GOT3 (cell line): ENCODE measurements at places on chromosomes 2 and 18.

DNA sequence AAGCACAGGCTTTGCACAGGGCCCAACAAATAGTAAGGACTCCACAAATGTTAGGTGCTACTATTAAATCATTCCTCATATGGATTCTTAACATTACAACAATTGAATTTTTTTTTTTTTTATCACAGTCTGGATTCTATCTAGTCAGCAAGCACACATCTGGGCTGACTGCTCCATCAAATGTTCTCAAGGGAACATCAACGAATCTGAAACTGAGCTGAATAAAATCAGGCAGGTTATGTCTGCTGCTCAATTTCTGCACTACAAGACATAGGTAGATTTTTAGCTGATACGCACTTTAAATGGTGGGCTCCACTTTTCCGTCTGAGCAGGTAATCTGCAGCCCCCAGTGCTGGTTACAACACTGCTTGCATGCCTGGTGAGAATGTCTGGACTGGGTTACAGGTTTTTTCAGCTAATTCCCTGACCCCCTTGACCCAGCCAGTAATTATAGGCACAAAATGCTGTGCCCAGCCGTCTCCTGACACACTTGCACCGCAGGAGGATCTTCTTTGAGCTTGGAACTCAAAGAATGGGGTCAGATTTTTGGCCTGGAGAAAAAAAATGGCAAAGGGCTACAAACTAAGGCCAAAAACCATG is 44.6 kb downstream of the ADD2 start:
- no peak for DNase-seq

GRCh38 chr2:82120654-82121053 is 1816.1 kb upstream of the LRRTM1 start:
- no peak for DNase-seq

DNA sequence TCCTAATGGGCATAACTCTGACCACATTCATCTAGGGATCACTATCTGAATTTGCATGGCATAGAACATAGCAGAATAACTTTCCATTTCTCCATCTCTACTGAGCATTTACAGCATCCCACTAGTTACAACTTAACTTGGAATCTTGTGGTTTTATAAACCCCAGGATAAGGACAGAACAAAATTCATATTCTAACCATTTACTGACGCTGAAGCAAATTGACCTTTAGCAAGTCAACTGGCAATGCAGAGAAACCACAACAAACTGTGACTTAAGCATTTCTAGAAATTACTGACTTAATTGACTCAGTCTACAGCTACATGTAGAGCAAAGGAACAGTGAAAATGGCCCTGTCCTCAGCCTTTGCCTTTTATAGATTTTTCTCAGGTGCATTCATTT is 61.2 kb downstream of the DCC start:
- no peak for DNase-seq

- DNase-seq: no peak
These were observed 2.9 kb upstream of the MEIS1 start for GRCh38 chr2:66431846-66432587.

GRCh38 chr2:127676906-127677305 is 1.6 kb upstream of the LIMS2 start:
- no peak for DNase-seq

DNA sequence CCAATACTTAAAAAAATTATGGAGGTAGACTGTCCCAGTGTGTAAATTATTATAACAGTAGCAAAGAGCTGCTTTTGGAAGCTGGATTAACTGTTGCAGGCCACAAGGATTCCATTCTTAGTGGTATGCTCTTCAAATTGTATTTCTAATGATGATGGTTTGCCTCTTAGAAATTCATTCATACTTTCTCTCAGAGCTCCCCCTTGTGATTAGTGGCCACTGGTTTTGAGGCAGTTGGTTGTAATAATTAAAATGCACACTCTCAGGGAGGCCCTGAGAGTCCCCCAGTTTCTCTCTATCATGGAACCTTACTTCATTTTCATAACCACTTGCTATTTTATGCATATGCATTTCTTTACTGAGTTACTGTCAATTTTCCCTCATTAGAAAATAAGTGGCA is 122.5 kb downstream of the PLA2R1 start:
- DNase-seq: no peak

GRCh38 chr2:16478434-16479210 is 187.0 kb downstream of the CYRIA start:
- DNase-seq: no peak

DNA sequence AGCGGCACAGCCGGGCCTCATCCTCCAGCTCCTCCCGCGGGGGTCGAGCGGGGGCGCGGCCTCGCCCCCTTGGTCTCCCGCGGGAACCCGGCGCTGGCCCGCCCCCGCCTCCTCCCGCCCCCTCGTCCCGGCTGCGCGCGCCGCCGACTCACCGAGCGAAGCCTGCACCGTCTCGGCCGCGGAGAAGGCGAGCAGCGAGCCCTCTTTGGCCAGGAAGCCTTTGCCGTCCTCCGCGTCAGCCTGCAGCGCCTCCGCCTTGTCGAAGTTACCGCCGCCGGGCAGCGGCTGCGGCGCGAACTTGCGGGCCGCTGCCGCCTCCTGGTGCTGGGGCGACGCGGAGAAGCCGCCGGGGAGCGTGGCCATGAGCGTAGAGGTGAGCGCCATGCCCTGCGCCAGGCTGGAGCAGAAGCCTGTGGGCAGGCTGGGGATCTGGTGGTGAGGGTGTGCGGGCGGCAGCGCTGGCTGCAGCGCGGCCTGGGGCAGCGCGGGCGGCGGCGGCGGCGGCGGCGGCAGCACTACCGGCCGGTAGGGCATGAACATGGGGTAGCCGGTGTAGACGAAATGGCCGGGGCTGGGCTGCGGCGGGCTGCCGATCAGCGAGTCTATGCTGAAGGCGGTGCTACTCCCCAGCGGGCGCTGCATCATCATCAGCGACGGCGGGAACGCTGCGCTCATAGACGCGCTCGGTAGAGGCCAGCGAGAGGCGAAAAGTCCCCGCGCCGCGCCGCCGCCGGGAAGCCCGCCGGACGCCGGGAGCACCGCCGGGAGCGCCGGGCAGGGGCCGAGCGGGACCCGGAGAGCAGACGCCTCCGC is 683 bp downstream of the GBX2 start:
- DNase-seq: no peak

- no peak for DNase-seq
These were observed 8.4 kb downstream of the KIF1A start for GRCh38 chr2:240811346-240812300.

DNA sequence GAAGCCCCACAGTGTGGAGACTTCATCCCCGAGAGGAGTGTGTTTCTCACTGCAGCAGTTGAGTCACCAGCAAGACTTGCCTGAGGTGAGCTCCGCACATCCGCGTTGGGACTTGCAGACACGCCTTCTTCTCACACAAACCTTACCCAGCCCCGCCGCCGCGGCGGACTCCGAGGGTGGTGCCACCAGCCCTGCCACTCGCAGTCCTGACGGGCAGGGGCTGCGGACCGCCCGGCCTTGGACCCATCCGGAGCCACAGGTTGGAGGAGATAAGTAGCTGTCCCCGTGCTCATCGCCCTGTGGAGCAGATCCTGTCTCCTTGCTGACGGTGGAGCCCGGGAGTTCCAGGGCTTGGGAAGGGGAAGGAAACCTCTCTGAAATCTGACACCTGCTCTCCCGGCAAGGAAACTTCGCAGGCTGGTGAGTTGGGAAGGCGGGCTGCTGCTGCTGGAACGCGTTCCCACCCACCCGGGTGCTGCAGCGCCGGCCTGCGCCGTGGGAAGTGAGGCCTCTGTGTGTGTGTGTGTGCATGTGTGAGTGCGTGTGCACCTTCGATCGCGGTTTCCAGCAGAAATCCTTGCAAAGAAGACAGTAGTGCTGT is at the start of gene RAB27B:
RAB27B (plus strand) TSS at position 197 of the 601 bp plus-strand sequence. CDS start 49,109 bp downstream, outside the sequence.
- peak; percentile 14 for DNase-seq

DNA sequence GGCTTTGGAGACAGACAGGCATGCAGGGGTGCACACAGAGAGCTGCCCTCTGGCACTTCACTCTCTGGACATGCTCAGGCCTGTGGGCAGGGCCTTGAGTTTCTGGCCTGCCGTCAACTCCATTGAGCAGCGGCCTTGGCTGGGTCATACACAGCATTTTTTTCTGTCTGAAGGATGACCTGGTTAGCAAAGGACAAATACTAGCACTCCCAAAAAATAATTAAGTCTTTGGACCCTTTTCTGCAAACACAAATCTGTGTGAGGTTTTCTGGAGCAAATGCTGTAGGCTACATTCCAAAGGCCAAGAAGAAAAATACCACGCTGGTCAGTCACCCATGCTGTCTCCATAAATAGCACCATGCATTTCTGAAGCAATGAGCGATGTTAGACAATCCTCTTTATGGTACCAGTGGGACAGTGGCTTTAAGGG is 124.7 kb upstream of the CTAGE1 start:
- no peak for DNase-seq

GRCh38 chr2:187261705-187262104 is 186.3 kb downstream of the CALCRL start:
- no peak for DNase-seq

DNA sequence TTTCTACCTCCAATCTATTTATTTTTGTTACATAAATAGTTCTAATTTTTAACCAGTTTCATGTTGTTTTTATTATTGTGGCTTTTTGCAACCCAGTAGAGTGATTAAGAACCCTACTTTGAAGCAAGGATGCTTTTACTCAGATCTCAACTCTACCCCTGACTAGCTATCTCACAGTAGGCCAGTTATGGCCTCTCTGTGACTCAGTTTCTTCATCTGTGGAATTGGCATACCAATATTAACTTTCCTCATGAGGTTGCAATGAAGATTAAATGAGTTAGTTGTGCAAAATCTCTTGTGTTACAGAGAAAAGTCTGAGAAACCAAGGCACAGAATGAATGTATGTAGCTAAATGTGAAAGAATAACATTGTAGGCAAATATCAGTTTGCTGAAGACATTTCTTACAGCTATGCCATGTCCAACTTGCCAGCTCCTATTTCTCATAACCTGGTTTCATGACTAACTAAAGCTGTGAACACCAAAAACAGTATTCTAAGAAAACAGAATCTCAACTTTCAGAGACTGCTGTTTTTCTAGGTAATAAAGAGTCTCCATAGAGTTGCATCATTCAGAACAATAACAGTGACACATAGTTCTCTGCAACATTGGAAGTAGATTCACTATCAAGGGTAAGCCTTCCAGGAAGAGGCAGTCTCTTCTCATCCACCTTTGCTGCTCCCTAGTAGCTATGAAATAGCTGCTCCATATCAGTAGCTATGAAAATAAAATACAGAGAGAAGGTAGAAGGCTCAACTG is 33.2 kb upstream of the CYTIP start:
- no peak for DNase-seq

DNA sequence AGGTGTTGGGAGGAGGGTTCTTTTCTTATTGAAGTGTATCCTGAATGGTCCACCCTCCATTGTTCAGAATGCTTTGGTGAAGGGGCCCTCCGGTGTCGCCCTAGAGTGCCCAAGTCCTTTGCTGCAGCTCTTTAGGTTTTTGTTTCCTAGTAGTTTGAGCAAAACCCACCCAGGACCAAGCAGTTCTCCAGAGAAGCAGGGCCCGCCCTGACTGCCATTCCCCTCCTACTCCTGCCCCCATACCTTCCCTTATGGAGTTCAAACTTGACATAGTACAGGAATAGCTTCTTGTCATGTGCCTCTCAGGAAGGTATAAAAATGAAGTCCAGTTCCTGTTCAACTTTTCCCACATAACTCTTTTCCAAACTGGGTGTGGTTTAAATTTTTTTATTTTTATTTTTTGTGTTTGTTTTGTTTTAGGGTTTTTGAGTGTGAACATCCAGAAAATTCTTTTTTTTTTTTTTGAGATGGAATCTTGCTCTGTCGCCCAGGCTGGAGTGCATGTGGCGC is 5.6 kb downstream of the MERTK start:
- no peak for DNase-seq

DNA sequence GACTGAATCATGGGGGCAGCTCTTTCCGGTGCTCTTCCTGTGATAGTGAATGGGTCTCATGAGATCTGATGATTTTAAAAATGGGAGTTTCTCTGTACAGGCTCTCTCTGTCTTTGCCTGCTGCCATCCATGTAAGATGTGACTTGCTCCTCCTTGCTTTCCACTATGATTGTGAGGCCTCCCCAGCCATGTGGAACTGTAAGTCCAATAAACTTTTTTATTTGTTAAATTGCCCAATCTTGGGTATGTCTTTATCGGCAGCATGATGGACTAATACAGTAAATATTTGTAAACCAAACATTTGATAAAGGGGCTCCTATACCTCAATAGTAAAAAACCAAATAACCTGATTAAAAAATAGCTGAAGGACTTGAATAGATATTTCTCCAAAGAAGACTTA is 77.3 kb downstream of the INSIG2 start:
- DNase-seq: no peak

GRCh38 chr18:57527556-57528229 is 58.8 kb downstream of the FECH start:
- DNase-seq: no peak

DNA sequence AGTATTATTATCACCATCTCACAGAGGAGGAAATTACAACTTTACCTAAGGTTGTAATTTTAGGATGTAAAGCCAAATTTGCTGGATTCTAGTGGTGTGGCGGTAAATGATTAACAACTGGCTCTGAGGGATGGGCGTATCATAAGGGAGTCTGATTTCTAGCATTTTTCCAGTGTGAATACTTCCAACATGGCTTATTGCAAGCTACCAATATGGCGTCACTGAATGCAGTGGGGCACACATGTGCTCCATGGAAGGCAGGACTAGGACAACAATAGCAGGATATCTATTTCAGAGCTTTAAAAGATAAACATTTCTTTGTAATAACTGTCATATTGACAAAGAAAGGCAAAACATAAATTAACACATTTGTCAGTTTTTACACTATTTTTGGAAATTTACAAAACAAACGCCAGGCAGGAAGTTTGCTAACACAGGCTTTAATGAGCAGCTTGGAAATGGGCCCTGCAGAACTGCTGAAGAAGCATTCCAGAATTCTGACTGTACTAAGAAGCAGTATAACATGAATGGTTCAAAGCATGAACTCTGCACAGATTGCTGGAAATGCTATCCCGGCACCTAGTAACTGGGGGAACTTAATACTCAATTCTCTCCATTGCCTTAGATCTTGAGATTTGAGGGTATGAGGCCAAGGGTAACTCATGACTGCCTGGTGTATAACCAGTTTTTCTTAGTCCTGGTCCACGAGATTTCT is 439.3 kb upstream of the MAP2 start:
- no peak for DNase-seq

DNA sequence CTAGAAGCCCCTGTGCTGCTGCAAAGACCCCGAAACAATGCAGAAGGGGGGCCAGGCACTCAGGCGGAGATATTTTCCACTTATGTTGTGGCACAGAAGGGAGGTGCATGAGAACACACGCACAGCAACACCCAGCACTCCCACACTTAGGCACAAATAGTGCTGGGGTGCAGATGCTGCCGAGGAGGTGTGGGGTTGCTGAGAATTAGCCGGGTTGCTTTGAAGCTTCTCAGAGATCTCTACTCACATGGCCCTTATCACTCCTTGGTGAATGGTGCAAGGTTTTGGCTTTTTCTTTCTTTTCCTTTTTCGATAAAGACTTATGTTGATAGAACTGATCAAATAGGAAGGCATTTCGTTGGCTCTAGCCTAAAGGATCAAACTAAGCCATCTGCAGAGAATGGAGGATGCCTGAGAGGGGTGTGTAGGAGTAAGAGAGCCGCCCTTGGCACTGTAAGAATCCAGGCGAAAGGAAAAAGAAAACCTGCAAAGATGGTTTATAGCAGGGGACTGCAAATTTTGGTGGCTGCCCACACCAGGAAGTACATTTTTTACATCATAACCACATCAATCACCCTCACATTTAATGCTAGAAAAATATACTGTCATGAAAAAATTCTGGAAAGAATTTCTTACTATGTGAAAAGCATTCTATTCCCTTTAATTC is 27.9 kb upstream of the FHL2 start:
- DNase-seq: no peak
